ENCODE measurements at places on chromosomes 4 and X.
A peak's percentile ranks its signal among the peaks of the same experiment; 100 is the strongest.

DNA sequence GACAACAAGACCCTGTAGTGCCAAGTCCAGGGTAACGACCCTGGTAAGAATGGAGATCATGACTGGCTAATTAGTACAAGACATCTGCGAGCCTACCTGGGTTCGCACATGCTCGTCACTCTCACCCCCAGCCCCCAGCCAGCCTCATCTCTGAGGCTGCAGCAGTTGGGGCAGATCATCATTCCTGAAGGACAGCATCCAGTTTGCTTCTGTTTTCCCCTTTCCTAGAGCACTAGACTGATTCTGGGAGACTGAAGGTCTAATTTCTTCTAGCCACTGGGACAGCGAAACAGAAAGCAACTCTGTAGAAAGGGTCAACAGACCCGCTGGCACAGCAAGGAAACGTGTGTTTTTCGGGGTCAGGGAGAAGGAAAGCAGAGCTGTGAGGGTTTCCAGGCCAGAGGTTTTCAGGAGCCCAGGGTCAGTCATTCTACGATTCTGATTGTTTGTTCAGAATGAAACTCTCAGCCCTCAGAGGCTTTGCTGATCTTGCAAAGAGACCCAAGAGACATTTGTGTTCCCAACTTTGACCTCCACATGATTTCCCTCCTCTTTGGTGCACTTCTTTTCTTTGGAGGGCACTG, 343.1 kb upstream of the NOCT start:
- no peak for DNase-seq

- DNase-seq: no peak
These were observed 51.2 kb upstream of the CHRNA9 start for GRCh38 chr4:40283968-40284367.

- no peak for DNase-seq
These were observed 24.6 kb downstream of the UGT2B7 start for GRCh38 chr4:69120870-69121269.

- DNase-seq: no peak
These were observed 32.9 kb downstream of the STIM2 start for GRCh38 chr4:26893491-26893890.

- no peak for DNase-seq
These were observed 86.3 kb downstream of the KLHL8 start for GRCh38 chr4:87134122-87134521.

DNA sequence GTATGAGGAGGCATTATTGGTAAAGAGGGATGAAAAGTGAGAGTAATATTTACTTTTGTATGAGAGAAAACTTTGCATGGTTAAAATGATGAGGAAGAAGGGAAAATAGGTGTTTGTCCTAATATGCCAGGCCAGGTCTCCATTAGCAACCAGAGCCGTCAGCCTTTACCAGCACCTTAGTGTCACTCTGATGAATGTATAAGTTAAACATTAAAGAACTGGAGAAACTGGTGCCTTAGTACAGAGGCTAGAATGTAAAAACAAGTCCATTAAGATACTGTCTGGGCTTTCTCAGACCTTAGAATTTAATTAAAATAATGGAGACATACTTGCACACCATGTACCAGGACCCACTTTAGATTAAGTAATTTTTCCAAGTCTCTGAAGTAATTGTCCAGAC, 222.3 kb downstream of the FAM47A start:
- DNase-seq: no peak

DNA sequence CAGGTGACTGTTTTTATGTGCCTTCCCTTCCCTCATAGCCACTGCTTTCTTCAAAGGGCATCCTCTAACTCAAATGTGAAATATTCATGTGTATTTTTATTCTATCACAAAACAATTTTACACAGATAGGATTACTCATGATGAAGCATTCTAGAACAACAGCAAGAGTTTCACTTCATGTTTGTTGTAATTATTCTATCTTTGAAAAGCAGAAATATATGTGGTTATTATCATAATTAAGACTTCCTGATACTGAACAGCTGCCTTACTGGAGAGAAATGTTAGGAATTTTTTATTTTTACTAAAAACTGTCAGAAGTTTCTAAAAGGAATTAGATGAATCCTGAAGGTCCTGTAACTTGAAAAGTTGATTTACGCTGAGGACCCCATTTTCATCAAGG, 229.1 kb downstream of the PALLD start:
- no peak for DNase-seq

DNA sequence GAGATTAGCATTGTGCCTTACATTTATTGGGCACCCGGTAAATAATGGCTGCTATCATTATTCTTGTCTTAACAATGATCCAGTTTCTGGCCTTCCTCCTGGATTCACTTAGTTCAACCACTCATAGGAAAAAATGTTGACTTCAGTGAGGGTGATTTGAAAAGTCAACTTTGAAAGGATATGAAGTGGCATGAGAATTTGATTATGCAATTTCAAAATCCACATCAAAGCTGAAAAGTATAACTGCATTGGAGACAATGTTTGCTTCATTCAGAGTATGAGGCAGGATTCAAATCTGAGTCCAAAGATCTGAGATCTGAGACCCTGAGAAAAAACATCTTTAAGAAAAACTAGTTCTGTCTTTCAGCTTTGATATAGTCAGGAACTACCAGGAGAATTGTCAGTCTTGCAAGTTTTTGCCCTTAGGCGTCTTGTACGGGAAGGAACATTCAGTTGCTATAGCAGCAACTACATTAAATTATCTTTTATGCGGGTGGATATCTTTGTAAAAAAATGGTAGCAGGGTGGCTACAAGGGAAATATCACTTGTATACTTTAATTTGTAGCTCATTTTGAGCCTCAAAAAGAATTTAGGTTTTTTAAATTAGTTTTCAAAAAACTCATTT, 587.5 kb upstream of the LCORL start:
- no peak for DNase-seq

- peak; percentile 13 for DNase-seq
These were observed 594.3 kb upstream of the ADGRL3 start for GRCh38 chr4:60605646-60606354.

- DNase-seq: no peak
These were observed 1521.8 kb upstream of the TENM3 start for GRCh38 chr4:180721356-180721755.

- DNase-seq: no peak
These were observed 76.9 kb upstream of the FAM9B start for GRCh38 chrX:9110808-9111207.

DNA sequence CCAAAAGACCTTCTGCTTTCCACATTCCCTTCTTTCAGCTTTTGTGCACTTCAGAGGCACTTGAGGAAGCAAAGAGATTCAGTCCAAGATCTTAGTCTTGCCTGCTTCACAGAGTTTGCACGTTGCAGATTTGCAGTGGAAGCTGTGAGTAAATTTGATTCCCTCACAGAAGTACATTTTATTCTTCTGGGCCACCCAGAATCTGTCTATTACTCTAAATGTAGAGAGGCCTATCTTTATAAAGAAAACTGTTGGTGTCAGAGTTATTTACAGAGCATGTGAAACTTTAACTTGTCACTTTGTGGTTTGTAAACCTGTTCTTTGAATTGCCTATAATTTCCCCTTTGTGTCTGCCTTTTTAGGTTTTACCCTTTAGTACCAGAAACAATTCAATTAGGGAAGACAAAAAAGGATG, 15.5 kb downstream of the SPRY1 start:
- DNase-seq: no peak

- no peak for DNase-seq
These were observed 973.9 kb upstream of the POU3F4 start for GRCh38 chrX:82534086-82534597.

DNA sequence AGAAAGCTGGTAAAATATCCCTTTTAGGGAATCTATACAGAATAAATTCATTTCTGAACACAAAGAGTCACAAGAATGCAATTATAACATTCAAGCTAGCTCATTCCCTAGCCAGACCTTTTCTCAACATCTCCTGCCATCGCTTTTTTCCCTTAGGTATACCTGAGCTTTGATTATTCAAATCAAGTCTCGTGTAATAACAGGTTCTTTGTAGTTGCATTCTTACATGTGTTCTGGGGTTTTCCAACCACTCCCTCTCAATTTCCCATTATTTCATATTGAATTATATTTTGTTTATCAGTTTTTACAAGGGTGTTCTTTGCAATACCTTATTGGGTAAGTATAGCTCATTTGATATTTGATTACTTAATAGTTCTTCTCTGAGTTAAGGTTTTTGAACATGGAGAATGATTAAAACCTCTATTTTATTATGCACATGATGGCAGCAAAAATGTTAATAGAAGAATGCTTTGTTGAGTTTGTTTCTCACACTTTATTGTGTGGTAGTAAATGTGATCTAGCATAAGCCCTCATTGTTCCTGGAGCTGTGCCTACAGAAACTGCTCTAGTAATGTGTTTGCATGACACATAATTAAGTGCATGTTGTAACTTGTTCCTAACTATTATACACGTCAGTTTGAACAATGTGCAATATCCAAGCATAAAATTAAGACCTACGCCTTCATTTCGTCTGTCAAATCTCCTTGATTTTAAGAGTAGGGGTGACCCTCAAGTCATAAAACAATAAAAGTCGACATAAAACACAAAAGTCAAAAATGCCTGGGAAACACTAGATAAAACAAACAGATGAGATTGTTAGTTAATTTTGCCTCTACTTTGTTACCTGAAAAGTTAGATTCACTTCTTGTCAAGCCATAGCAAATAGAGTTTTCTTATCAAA, 124.0 kb upstream of the POF1B start:
- no peak for DNase-seq

DNA sequence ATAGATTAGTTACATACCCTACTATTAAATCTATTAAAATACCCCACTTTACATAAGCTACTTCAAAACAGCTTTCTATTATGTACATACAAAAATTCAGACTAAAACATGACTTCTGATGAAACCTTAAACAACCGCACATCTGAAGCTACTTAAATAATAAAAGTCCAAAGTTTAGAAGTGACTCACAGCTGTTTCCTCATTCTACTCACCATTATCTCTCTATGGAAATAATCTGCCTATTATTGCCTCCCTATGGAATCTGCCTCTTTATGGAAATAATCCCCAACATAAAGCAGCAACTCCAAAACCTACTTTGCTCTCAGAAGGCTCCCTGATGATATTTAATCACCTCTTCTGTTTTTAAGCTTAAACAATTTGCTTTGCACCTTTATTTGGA, 15.7 kb upstream of the BANK1 start:
- DNase-seq: no peak

GRCh38 chr4:87342872-87343271, 20.2 kb upstream of the HSD17B13 start:
- no peak for DNase-seq

DNA sequence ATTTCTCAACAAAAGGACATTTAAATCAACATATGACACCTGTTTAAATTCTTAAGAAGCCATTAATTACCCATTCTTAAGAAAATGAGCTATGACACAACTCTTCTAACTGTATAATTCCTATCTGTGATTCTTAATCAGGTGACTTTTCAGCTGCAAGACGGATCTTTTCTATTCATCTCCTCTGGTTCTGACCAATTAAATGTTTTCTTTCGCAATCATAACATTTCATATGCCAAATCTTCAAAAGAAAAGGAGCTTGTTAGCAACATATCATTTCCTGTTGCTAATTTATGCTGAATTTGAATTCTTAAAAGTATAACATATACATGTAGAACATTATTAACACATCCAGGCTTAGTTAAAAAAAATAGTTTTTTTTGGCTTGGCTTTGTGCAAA, 62.5 kb downstream of the SEL1L3 start:
- DNase-seq: no peak

- no peak for DNase-seq
These were observed 495.1 kb upstream of the FAM241A start for GRCh38 chr4:111650146-111650545.

- peak; percentile 29 for DNase-seq
These were observed 43.0 kb downstream of the ENPEP start for GRCh38 chr4:110518889-110519490.

GRCh38 chr4:156476359-156476758, 495.2 kb downstream of the PDGFC start:
- peak; percentile 80 for DNase-seq

DNA sequence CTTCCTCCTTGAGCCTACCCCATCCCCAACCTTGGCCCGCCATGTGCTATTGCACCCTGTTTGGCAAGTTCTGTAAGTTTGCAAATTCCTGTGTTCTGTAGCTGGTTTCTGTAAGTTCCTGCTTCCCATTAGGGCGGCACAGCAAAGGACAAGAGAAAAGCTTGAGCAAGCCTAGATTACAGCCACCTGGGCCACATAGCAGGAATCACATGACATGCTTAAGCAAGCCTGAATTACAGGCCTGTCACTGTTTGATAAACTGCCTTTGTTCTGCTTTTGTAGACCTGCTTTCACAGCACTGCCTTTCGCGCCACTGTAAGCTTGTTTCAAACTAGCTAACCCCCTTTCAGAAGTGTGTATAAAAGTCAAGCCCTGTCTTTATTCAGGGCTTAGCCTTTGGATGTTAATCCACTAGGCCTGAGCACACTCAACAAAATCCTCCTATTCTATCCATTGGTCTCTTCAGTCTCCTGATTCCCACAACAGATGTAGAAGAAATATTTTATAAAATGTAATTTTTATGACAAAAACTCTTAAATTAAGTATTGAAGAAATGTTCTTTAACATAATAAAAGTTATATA, 906.8 kb upstream of the NDST4 start:
- DNase-seq: no peak

- no peak for DNase-seq
These were observed 67.2 kb downstream of the DCAF12L1 start for GRCh38 chrX:126485409-126485808.

DNA sequence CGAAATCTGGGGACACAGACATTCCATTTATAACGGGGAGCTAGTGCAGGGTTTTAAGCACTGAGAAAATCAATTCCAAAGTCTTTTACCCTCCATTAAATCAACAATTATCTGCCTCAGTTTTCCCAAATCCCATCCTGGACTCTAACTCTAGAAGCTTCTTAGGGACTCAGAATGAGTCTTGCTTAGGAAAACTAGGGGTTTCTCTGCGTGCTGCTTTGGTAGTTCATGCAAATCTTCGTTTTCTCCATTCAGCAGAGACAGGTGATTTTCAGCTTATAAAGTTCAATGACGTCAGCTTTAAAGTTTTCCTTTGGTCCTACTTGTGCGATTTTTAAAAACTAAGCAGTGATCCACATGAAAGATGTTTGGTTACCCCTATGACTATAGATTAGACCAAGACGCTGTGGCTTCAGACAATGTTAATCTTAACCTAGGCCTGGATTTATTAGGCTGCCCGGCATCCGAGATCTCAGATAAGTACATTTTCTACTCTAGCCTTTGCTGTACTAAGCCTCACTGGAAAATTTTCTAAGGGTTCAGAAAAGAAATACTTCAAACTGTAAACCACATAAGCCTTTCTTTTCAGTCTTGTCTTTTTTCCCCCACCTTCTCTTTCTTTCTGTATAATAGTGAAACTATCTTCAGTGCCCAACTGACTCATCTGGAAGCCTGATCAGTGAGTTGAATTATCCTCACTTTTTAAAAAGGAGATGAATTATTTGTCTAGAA, 121.4 kb upstream of the GATB start:
- no peak for DNase-seq

All from AG08396 (cell line).